ENCODE measurements at places on chromosomes 5 and 9.

DNA sequence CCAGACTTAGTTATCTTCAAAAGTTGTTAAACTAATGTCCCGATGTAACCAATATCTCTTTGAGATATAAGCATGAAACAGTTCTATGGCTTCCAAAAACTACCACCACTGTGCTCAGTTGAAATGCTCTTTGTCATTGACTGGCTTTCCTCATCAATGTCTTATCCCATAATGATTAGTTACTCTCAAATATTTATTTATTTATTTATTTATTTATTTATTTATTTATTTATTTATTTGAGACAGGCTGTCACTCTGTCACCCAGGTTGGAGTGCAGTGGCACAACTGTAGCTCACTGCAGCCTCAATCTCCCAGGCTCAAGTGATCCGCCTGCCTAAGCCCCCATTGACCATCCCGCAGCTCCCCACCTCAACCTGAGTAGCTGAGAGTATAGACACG, 28.0 kb upstream of the MLLT3 start:
- DNase-seq: no peak

DNA sequence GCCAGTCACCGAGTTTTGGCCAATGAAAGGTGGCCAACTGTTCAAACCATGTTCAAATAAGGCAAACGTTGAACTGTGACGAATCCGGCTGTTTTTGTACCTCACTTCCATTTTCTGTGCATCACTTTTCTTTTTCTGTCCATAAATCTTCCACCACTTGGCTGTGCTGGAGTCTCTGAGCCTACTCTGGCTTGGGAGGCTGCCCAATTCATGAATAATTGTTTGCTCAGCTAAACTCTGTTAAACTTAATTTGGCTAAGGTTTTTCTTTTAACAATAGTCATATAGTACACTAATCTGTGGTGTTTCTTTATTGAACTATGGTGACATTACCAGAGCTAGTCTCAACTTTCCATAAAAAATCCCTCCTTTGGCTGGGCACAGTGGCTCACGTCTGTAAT, 11.3 kb downstream of the NIM1K start:
- DNase-seq: no peak

GRCh38 chr9:125151730-125152129, 8.4 kb upstream of the SCAI start:
- DNase-seq: no peak

DNA sequence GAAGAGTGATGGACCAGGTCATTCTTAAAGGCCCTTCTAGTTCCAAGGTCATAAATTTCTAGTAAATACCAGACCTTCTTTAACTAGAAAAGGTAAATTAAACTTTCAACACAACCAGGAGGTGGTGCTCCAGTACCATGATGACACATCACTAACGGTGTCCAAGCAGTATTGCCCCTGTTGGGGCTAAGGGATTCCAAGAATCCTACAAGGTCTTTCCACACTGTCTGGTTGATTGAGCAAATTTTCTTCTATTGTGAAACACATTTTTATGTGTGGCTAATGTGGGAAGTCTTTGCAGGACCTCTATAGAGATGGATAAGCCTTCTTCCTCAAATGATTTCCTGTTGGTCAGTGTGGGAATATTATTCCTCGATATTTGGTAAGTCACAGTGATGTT, 459.6 kb upstream of the PAPPA start:
- no peak for DNase-seq

- no peak for DNase-seq
Observed at GRCh38 chr5:76365561-76365960, 37.5 kb upstream of the IQGAP2 start.

DNA sequence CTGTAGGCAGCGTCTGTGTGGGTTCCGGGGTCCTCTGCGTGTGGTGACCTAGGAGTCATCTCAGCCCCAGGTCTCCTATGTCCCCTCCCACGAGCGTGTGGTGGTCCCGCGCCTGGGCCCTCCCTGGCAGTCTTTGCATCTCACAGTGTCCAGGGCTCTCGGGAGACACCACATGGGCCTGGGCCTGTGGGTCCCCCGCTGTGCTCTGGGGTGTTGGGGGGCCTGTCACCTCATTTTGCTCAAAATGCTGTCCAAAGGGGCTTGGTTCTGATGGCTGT, 27.1 kb downstream of the CEP72 start:
- DNase-seq: no peak

DNA sequence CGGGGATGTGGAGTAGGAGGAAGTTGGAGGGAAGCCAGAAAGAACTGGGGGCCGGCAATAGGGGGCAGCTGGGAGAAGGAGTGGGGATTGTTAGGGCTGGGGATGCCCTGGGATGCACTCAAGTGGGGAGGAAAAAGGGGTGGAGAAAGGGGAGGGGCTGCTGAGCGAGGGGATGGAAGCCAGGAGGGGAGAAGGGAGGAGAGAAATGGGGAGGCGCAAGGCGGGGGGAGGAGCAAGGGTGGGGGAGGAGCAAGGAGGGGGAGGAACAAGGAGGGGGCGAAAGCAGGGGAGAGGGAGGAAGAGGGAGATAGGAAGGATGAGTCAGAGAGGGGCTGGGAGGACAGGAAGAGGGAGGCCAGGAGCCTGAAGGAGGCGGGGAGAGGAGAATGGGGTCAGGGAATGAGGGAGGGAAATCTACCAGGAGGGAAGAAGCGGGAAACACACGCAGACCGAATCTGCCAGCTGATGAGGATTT, 1.6 kb downstream of the IRX4 start:
- DNase-seq: no peak

DNA sequence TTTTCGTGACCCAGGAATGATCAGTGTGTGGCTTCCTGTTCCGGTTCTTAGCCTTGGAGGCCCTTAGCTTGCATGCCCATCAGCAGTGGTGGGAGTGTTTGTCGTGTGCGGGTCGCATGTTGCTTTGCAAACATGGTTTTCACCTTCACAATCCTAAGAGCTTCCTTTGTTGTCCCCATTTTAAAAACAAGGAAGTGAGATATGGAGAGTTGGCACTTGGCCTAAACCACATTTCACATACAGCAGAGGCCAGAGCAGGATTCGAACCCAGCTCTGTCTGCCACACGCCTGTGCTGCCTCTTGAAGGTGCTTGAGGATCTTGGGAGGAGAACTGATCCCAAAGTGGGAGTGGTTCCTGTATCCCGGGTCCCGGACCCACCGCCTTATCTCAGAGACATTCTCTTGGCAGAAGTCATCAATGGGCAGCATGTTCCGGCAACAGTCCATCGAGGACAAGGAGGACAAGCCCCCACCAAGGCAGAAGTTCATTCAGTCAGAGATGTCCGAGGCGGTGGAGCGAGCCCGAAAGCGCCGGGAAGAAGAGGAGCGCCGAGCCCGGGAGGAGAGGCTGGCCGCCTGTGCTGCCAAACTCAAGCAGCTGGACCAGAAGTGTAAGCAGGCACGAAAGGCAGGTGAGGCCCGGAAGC, 38.2 kb upstream of the POMT1 start:
- no peak for DNase-seq

Measured in sciatic nerve (tissue), 2 donors.